Cortex of kidney (tissue), 1 donor: ENCODE measurements at places on chromosomes 4 and X.

DNA sequence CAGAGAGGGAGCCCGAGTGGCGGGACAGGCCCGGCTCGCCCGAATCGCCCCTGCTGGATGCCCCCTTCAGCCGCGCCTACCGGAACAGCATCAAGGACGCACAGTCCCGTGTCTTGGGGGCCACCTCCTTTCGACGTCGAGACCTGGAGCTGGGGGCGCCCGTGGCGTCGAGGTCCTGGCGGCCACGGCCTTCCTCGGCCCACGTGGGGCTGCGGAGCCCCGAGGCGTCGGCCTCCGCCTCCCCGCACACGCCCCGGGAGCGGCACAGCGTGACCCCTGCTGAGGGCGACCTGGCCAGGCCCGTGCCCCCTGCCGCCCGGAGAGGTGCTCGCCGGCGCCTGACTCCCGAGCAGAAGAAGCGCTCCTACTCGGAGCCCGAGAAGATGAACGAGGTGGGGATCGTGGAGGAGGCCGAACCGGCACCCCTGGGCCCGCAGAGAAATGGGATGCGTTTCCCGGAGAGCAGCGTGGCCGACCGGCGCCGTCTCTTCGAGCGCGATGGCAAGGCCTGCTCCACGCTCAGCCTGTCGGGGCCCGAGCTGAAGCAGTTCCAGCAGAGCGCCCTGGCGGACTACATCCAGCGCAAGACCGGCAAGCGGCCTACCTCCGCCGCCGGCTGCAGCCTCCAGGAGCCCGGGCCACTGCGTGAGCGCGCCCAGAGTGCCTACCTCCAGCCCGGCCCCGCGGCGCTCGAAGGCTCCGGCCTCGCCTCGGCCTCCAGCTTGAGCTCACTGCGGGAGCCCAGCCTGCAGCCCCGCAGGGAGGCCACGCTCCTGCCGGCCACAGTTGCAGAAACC lies 156.9 kb downstream of the SOWAHB start:
- no peak for DNase-seq

DNA sequence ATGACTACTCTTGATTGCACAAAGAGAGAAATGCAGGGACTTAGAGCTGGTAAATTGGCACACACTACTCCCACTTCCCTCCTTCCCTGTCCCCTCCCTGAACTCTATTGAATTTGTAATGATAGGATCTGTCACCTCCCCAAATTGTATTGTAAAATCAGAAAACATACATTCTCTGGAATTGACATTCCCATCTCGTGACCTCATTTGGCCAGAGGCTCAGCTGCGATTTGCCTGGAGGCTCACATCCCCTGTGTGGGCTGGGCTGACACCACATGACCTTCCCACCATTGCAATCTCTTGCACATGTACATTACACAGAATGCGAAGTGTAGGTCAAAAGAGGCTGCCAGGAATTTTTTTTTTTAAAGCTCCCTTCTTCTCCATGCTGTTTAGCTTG lies 172.1 kb downstream of the MID1IP1 start:
- no peak for DNase-seq

GRCh38 chr4:69816236-69816635 lies 43.7 kb downstream of the SULT1E1 start:
- no peak for DNase-seq

DNA sequence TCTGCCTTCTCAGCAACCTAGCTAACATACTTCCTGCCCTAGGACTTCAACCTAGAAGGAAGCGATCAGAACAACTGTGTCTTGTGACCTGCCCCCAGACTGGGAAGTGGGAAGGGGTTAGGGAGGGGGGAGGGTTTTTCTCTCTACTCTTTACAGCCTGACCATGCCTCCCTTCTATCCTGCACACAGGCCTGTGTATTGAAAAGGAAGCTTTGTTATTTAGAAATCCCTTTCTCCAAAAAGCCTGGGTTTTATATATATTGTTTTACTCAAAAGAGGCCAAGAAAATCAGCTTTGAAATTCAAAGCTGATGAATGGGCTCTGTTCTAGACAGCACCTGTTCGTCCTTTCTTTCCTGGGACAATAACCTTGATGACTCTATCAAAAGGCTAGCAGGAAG lies 35.2 kb upstream of the SMS start:
- no peak for DNase-seq

GRCh38 chr4:74166135-74166534 lies 8.2 kb downstream of the MTHFD2L start:
- no peak for DNase-seq

- no peak for DNase-seq
These were observed 250.4 kb upstream of the GIMD1 start for GRCh38 chr4:106618956-106619355.
